Cerebellar nuclear complex (tissue), 1 donor: ENCODE measurements at places on chromosomes 5 and 9.

DNA sequence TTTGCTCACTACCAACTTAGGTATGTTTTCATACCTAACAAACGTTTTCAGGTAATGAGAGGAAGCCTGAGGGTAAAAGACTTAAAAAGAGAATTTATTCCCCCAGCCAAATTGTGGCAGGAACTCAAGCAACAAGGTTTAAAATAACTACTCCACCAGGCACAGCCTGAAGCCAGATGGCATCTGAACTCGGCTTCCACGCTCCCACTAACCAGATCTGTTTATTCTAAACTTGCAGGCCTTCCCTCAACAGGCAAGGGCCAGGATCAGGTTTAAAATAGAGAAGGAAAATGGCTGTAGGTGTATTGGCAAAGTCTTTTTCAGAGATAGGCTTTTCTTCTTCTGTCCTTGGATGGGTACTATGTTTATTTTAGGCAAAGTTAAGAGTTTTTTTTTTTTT lies 89.4 kb downstream of the OTULIN start:
- DNase-seq = peak; percentile 61

DNA sequence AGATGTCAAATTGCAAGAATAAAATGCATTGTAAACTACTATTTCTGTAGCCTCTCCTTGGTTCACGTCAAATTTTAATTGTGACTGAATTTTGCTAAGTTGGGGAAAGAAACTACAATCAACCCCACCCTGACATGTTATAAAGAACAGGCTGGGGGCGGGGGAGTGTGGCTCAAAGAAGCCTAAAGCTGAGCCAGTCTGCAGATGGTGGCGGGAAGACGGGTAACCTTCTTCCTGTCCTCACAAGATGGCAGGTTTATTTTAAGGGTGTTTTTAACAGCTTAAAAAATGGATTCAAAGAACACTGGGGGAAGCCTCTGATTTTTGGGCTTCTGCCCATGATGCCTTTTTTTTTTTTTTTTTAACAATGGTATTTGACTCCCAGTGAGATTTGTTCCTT lies 68.5 kb upstream of the MELK start:
- DNase-seq = no peak

DNA sequence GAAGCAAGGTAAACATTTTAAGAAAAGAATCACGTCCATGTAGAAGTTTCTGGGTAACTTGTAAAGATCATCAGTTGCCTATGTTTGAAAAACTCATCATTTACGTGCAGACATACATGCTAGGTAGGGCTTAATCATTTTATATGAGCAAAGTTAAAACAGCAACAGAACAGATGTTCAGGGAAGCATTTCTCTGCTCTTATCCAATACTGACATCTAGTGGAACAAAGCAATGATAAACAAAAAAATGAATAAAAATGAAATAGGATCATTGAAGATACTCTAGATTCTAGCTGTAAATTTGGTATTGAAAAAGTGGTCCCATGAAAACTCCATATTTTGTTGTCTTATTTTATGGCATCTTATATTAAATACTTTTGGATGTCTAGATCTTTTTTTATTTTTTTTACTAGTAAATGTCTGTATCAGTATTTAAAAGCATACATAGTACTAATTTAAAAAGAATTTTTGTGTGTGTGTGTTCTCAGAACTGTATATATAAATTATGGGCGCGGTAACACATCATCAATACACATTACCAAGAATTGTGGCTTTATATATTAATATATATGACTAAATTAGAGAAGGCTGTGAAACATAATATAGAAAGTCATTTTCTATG lies 1050.2 kb downstream of the CDH12 start:
- peak; percentile 3 for DNase-seq

DNA sequence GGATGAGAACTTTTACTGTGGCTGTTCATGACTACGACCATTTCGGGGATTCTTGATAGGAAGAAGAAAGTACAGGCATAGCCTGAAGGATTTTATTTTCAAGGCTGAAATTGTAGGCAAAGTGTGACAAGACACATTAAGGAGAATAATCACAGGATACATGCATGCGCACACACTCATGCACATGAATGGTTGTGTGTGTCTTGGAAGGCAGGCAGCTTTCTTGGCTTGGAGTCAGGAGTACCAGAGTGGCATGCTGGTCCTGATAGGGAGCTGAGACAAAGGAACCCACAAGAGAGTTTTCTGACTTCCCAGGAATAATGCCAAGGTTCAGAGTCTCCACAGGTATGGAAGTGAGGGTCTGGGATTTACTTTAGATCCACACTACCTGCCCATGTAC lies 22.2 kb downstream of the PLK2 start:
- no peak for DNase-seq

DNA sequence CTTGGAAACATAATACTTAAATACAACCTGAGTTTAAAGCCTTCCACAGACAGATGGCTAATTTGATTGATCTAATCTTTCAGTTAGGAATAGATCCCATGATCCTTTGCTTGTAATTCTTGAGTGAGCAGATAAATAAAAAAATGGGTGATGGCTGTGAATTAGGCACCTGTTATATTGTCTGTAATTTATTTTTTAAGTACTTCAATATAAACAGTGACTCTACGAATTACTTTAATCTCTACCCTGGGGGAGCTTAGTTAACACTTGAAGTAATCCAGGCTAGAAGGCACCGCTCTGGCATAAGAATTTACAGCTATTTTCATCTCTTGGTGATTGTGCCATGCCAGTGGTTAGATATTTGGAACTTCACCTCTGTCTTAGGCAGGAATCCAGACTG lies 9.0 kb downstream of the EGFLAM start:
- no peak for DNase-seq

- DNase-seq = no peak
Measured at GRCh38 chr9:18208166-18209059, 265.5 kb upstream of the ADAMTSL1 start.

GRCh38 chr5:131789765-131790164 lies 7.1 kb downstream of the FNIP1 start:
- DNase-seq = no peak

DNA sequence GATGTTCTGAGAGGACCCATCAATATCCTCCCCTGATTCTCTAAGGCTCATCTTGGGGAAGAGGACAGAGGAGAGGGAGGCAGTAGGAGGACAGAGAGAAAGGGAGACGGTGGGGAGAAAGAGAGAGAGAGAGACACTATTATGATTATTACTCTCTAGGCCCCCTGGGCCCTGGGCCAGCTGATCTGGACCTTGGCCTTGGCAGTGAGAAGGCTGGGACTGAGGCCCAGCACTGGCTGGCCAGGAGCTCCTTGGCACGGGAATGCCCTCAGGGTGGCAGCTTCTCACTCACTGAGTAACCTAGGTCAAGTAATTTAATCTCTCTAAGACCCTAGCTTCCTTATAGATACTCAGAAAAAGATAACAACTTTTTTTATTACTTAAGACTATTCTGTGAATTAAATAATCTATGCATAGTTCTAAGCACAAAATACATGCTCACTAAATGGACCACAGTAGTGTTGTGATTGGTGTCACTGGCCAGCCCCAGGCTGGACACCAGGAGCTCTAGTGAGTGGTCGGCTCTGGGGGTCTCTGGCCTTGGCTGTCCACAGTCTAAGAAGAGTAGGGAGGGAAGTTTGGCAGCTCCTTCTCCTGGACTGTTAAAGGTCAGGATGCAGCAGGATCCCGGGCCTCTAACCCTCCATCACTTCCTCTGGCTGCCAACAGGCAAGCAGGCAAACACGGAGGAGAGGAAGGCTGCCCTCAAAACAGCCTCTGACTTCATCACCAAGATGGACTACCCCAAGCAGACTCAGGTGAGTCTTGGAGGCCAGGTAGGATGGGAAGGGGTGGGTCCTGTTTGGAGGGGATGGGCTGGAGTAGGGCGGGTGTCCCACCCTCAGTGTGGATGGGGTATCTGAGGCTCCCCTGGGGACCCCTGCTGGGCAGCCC lies 50.0 kb downstream of the GSN start:
- no peak for DNase-seq

- no peak for DNase-seq
Measured at GRCh38 chr5:139147483-139148087, 50.6 kb downstream of the SIL1 start.

DNA sequence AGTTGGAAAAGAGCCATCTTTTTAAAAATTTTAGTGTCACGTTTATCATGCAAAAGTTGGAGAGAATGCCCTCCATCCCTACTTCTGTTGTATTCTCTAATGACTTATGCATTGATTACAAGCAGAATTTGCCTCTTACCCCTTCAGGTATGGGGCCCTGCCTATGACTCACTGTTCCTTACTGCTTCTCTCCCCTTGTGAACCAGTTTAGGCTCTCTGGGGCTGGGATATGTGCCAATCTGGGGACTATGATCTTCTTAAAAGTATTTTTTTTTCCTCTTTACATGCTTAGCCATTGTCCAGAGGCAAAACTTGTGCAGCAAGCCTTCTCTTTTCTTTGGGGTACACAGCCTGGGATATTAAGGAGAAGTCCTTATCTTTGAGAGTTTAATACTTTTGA lies 37.4 kb downstream of the CAMK4 start:
- DNase-seq = no peak

- no peak for DNase-seq
Measured at GRCh38 chr9:89252651-89253267, 58.2 kb upstream of the CKS2 start.

- DNase-seq = no peak
Measured at GRCh38 chr9:127390248-127390545, 6.8 kb upstream of the SLC2A8 start.

GRCh38 chr9:130994135-130995085 lies 14.6 kb upstream of the LAMC3 start:
- no peak for DNase-seq

DNA sequence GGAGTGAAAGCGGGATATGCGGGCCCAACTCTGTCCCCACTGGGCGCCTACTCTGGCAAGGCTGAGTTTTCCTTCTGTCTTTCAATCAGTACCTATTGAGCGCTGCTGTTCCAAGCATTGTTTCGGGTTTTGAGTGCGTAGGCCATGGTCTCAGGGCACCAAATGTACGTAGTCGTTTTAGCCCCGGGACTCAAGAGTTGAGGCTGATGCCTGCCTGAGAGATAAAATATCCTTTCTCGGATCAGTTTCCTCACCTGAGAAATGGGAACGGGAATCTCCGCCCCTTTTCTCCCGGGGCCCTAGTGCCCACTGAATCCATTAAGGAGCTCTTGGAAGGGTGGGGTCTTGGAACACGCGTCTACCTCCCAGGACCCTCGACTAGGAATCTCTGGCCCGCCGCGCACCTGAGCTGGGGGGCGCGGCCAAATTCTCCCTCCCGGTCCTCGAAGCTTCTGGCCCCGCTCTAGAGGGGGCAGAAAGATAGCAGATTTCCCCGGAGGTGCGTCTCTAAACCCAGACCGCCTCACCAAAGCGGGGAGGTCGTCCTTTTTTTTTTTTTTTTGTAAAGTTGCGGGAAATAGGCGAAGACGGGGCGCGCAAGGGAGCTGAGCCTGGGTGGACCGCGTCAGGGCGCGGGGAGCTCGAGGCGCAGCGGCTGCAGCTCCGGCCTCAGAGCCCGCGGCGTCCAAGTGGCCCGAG lies 494 bp upstream of the CXXC5 start:
- no peak for DNase-seq

- no peak for DNase-seq
Measured at GRCh38 chr5:170327168-170327567, 29.6 kb upstream of the LCP2 start.

DNA sequence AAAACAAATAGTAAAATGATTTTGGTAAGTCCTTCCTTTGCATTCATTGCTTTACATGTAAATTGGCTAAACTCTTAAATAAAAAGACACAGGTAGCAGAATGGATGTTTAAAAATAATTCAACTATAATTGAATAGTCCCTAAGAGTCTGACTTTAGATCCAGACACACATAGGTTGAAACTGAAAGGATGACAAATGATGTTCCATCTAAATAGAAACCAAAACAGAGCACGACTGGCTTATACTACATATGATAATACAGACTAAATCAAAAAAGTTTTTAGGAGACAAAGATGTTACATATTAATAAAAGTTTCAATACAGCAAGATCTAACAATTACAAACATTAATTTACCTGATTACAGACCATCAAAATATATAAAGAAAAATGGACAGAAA lies 2055.1 kb upstream of the WWC1 start:
- DNase-seq = no peak

GRCh38 chr5:142057697-142058056 lies 44.9 kb upstream of the GNPDA1 start:
- DNase-seq = no peak

DNA sequence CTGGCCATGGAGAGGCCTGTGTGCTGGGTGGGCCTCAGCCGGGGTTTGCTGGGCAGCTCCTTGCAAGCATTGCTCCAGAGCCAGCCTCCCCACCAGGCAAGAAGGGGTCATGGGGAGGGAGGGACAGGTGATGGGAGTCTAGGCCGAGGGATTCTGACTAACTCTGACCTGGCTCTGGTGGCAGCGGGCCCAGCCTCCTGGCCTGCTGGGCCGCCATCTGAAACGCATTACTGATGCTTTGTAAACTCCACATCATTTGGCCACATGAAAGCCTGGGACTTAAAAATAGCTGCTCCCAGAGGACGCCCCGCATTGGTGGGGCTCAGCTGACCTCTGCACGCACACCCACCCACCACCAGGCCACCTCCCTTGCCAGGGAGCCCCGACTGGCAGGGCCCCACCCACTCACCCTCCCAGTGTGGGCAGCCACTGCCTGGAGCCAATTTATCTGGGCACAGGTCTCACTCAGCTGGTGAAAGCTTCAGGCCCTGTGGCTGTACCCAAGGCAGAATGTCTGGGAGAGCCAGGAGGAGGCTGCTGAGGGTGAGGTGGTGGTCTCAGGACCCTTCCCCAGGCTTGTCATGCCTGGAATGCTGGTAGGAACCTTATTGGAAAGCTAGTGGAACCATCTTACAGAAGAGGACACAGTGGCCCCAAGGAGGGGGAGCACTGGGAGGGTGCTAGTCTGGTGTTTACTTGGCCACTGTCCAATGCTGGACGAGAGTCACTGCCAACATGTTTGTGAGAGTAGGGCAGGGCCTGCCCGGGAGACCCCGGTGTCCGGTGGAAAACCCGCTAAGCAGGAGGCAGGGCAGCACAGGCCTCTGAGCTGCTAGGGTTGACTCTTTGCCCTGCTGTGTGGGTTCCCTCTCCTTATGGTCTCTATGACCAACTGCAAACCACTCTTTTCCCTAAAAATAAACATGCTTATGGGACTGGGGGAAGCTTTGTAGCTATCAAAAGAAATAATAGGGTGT lies 10.8 kb downstream of the TCF7 start:
- DNase-seq = no peak

DNA sequence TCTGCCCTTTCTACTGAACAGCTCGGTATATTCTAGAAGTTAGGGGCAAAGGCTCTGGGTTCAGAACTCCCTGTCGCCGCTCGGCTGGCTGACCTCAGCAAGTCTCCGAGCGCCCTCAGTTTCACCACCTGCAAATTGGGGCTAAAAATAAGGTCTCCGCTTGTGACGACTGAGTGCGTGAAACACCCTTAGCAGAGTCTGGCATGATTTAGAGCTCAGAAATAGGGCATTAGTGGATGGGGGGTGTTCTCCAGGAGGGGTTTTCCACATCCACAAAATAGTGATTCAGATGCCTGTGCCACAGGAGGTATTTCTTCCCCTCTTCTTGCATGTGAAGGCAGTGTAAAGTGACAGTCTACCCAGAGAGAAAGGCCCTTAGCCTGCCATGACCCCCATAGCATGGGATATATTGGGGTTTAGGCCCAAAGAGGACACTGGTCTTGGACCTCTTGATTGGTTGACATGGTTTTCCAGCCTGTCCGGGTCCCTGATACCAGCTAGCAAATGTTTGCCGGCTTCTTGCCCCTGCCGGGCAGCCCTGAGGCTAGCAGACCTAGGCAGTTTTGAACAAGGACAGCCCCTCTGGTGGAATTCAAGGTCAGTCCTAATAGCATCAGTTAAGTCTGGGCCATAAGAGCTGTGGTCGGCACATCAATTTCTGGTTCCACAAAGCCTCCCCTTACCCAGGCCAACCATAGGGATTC lies 1.4 kb downstream of the ERGIC1 start:
- DNase-seq = no peak
